Stimulated activated CD4-positive, alpha-beta T cell treated with anti-CD3 and anti-CD28 coated beads, TNF-alpha, amount 100 ng/mL, for 4 hours (primary cell): ENCODE measurements at places on chromosomes 3 and 15.

- DNase-seq = no peak
Observed at GRCh38 chr3:40725031-40725430, 200.3 kb downstream of the ZNF621 start.

GRCh38 chr3:33313331-33313730 lies 36.1 kb downstream of the FBXL2 start:
- no peak for DNase-seq

GRCh38 chr15:81083201-81083600 lies 50.9 kb upstream of the CFAP161 start:
- no peak for DNase-seq

DNA sequence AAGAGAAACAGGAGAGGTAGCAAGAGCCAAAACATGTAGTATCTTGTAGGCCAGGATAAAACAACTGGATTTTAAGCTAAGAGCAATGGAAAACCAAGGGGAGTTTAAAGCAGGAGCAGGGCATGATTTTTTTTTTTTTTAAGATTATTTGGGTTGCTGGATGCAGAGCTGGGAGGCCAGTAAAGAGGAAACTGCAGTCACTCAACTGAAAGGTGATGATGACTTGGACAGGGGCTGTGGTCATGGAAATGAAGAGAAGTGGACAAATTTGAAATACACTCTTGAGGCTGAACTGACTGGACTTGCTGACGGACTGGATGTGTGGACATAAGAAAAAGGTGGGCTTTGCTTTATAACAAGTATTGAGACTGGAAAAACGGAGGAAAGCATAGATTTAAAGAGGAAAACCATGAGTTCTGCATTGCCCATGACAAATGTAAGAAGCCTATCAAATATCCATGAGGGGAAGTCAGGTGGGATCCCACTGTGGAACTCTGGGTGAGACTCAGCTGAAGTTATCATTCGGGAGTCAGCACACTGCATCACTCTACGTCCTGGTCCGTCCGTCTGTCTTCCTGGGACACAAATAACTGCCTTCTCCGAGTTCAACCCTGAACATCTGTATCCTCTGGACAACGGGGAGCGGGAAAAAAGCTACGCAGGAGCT lies 688 bp downstream of the XPC start:
- no peak for DNase-seq

DNA sequence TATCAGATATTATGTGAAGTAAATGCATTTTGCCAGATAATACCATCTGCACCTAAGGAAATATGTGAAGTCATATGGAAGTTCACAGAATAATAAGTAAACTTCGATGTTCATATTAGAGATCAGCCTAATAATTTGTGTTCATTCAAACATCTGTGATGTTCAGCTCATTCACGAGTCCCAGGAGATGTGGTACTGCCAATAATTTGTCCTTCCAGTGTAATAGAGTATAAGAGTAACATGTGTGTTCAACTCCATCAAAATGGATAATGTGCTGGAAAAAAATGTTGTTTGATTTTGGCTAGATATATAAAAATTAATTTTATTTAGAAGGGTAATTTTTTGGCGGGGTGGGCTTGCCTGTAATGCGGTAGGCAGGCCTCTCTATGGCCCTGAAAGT lies 75.4 kb upstream of the ARL6 start:
- DNase-seq = no peak

GRCh38 chr3:1513662-1514061 lies 420.8 kb downstream of the CNTN6 start:
- DNase-seq = no peak

- DNase-seq = no peak
Observed at GRCh38 chr15:64749999-64750657, 25.3 kb downstream of the RBPMS2 start.

DNA sequence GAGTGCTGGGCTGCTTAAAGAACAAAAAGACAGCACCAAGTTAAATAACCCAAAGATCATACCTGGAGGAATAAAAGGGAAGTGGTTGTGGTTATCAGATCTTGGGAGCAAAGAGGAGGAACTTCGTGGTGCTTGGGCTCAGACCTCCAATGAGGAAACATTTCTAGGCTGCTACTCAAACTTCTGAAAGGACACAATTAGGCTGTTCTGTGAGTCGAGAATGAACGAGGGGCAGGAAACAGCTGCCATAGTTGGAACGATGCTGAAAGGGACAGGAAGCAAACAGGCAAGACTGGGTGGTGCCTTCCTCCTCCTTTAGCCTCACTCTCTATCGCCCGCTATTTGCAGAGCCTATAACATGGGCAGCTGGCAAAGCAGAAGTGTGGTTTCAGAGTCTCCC lies 276.3 kb upstream of the ARRDC4 start:
- DNase-seq = no peak

DNA sequence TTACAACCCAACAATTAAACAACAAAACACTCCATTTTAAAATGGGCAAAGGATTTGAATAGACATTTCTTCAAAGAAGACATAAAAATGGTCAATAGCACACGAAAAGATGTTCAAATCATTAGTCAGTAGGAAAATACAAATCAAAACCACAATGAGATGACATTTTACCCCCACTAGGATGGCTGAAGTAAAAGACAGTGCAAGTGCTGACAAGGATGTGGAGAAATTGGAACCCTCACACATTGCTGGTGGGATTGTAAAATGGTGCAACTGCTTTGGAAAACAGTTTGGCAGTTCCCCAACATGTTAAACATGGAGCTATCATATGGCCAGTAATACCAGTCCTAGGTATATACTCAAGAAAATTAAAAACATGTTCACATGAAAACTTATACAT lies 11.6 kb downstream of the GALNT15 start:
- DNase-seq = no peak

- no peak for DNase-seq
Observed at GRCh38 chr3:188937389-188937788, 234.4 kb upstream of the TPRG1 start.

- no peak for DNase-seq
Observed at GRCh38 chr3:12132881-12133280, 25.8 kb downstream of the TIMP4 start.

GRCh38 chr3:20095470-20095869 lies 55.2 kb downstream of the KAT2B start:
- DNase-seq = no peak

GRCh38 chr3:13424141-13424844 lies 4.2 kb upstream of the NUP210 start:
- DNase-seq = no peak

GRCh38 chr3:30628205-30628900 lies 22.0 kb downstream of the TGFBR2 start:
- no peak for DNase-seq

GRCh38 chr3:8239718-8240695 lies 261.6 kb upstream of the LMCD1 start:
- no peak for DNase-seq

GRCh38 chr3:13405614-13406013 lies 14.5 kb downstream of the NUP210 start:
- no peak for DNase-seq

GRCh38 chr3:157861076-157861765 lies 245.0 kb downstream of the SHOX2 start:
- no peak for DNase-seq

GRCh38 chr3:66267031-66267430 lies 46.2 kb downstream of the SLC25A26 start:
- no peak for DNase-seq
